ENCODE measurements at places on chromosomes 3 and 15. TPM values are rescaled to one million over a fixed set of nuclear protein-coding genes. Genes with fewer than 3 reads are reported as not detected.

The BDH1 gene
- 5.2 TPM for total RNA-seq

The SLC22A13 gene
- total RNA-seq: not detected

The CTXN2 gene
- not detected for total RNA-seq

The UBA7 gene
- 27.5 TPM for total RNA-seq

The ALG1L2 gene
- total RNA-seq: not detected

The SCAANT1 gene
- not detected for total RNA-seq

The AP3B2 gene
- not detected for total RNA-seq

The BUB1B gene
- total RNA-seq: 5.0 TPM

The TERC gene
- 340 TPM for total RNA-seq

The MESP1 gene
- 2.3 TPM for total RNA-seq

The OCA2 gene
- not detected for total RNA-seq

The LSMEM2 gene
- total RNA-seq: not detected

The FBXO40 gene
- not detected for total RNA-seq

The KIF23 gene
- total RNA-seq: 9.9 TPM

The CLDN18 gene
- not detected for total RNA-seq

The GHSR gene
- not detected for total RNA-seq

The MYO5C gene
- not detected for total RNA-seq

The PCSK6 gene
- 12.6 TPM for total RNA-seq

The SETMAR gene
- 6.7 TPM for total RNA-seq

The IGF2BP2 gene
- total RNA-seq: 42.4 TPM

The CLRN1 gene
- not detected for total RNA-seq

The NAALADL2 gene
- total RNA-seq: 3.8 TPM

The KNG1 gene
- not detected for total RNA-seq

The RSRC1 gene
- 19.1 TPM for total RNA-seq

The MYO5A gene
- total RNA-seq: 20.8 TPM

The CELSR3 gene
- total RNA-seq: 2.5 TPM

The TRIM71 gene
- total RNA-seq: not detected

The MDFIC2 gene
- total RNA-seq: not detected

The KLHL40 gene
- total RNA-seq: not detected

The SERPINI2 gene
- total RNA-seq: not detected

The PLSCR4 gene
- 234 TPM for total RNA-seq

The NME9 gene
- total RNA-seq: not detected

The PIERCE2 gene
- 0.18 TPM for total RNA-seq

The KLF15 gene
- 8.5 TPM for total RNA-seq

The HRG gene
- not detected for total RNA-seq

The DUOXA2 gene
- not detected for total RNA-seq

The SPINT1 gene
- total RNA-seq: 0.81 TPM

The CCDC54 gene
- not detected for total RNA-seq

The SKOR1 gene
- total RNA-seq: not detected

The THOC7 gene
- total RNA-seq: 52.2 TPM

The CD80 gene
- total RNA-seq: not detected

The KCNMB3 gene
- 0.16 TPM for total RNA-seq

The FAM227B gene
- 7.6 TPM for total RNA-seq

The CD86 gene
- not detected for total RNA-seq

The LRCH3 gene
- 23.8 TPM for total RNA-seq

The SSUH2 gene
- total RNA-seq: not detected

The SAXO2 gene
- total RNA-seq: not detected

The ANKUB1 gene
- total RNA-seq: not detected

The SH2D7 gene
- total RNA-seq: not detected

The PROK2 gene
- total RNA-seq: not detected

The MEX3B gene
- 11.5 TPM for total RNA-seq

The BOC gene
- 10.4 TPM for total RNA-seq

The PRRT3 gene
- 2.8 TPM for total RNA-seq

The BTBD1 gene
- 68.2 TPM for total RNA-seq

The SRGAP3 gene
- 0.36 TPM for total RNA-seq

The CPN2 gene
- total RNA-seq: not detected

The PIK3CB gene
- 11.3 TPM for total RNA-seq

The VGLL3 gene
- total RNA-seq: 74.9 TPM

The GPR176 gene
- total RNA-seq: 108 TPM

Measured in cardiac atrium fibroblast (primary cell).